ENCODE measurements at places on chromosomes 7 and 10.
A peak's percentile ranks its signal among the peaks of the same experiment; 100 is the strongest.

DNA sequence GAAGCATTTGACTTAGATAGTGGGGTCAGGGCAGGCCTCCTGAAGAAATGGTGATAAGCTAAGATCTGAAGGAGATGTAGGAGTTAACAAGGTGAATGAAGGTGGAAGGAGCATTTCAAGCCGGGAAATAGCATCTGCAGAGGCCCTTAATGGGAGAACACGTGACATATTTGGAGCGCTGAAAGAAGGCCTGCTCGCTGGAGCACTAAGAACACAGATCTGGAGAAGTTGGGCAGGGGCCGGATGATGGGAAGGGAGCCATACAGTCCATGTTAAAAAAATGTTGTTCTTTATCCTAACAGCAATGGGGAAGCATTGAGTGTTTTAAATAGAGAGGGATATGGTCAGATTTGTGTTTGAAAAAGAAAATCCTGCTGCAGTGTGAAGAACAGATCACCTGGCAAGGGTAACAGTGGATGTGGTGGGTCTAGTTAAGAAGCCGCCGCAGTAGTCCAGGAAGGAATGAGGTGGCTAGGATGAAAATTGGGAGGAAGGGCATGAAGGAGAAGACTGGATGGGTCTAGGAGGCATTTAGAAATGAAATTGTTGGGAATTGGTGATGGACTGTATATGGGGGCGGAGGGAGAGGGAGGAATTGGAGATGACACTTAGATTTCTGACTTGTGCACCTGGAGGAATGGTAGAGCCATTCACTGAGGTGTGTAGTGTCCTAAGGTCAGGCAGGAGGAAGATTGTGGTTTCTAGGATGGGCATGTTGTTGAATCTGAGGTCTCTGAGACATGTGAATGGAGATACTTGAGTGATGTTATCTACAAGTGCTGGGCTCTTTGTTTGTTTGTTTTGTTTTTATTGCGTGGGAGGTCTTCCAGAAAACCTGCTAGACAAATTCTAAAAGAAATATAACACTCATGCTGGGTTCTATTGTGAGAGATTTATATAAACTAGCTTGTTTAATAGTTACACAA is 58.4 kb downstream of the MET start:
- peaks cover 2% of the 10 kb centered on the region for H3K27me3 ChIP-seq
- H3K4me3 ChIP-seq = no peak overlapping the region
- H3K27ac ChIP-seq = no peak overlapping the region
- no peak for DNase-seq

DNA sequence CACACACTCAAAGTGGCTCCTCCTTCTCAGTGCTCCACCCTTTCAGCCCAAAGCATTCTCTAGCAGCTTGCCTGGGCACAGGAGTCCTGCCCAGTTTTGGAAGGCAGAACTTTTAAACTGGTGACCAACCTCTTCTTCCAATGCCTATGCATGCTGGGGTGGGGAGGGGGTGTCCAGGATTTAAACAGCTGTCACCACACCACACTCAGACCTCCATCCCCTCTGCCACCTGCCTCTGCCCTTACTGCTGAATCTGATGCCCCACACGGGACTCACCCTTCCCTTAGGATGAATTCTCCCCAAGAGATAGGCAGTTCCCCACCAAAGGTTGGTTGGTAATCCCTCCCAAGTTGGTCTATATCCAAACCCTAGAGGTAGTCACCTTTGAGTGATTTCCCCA is 50.2 kb downstream of the FRMPD2 start:
- H3K36me3 ChIP-seq = no peaks in the 10 kb centered on the region
- H3K4me1 ChIP-seq = no peaks in the 10 kb centered on the region

GRCh38 chr7:100827330-100828226 is at the start of gene EPHB4:
Gene EPHB4 (minus strand): TSS chr7:100827523. CDS start chr7:100827030, 493 bp downstream.
- H3K4me3 ChIP-seq = peak within 1 kb of the TSS; percentile 70
- H3K27ac ChIP-seq = peak within 1 kb of the TSS; percentile 3
- no peaks in the 10 kb centered on the region for H3K36me3 ChIP-seq
- H3K4me1 ChIP-seq = no peaks in the 10 kb centered on the region
- no peaks in the 10 kb centered on the region for H3K27me3 ChIP-seq

- H3K4me1 ChIP-seq = no peaks in the 10 kb centered on the region
- no peaks in the 10 kb centered on the region for H3K27me3 ChIP-seq
- no peak overlapping the region for H3K27ac ChIP-seq
- H3K4me3 ChIP-seq = no peak overlapping the region
Observed at GRCh38 chr7:123692471-123692877, 36.8 kb downstream of the LMOD2 start.

GRCh38 chr10:74419958-74420375 is 268.9 kb downstream of the ADK start:
- H3K27ac ChIP-seq = no peak overlapping the region
- H3K4me1 ChIP-seq = no peaks in the 10 kb centered on the region
- no peaks in the 10 kb centered on the region for H3K27me3 ChIP-seq
- DNase-seq = peak; percentile 4

GRCh38 chr7:142669074-142669654 is 80.1 kb upstream of the PRSS1 start:
- no peaks in the 10 kb centered on the region for H3K36me3 ChIP-seq
- H3K27me3 ChIP-seq = no peaks in the 10 kb centered on the region
- no peak overlapping the region for H3K27ac ChIP-seq
- peak; percentile 26 for DNase-seq
- no peaks in the 10 kb centered on the region for H3K4me1 ChIP-seq
- no peak overlapping the region for H3K4me3 ChIP-seq

DNA sequence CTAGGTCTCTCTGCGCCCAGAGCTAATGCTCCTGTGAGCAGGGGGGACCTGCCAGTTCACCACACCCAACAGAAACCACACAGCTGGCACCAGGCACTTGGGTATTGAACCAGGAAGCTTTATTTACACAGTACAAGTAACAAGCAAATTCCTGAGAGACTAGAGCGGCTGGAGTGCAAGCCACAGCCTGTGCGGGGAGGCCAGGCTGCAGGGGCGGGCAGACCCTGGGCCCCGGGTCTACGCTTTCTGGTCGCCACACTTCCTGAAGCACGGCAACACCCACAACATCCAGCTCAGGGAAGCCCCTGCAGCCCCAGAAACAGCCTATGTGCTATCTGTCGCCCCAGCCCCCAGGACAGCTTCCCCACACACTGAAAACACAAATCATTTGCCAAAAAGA is 125.0 kb downstream of the FAM53B start:
- H3K4me3 ChIP-seq = no peak overlapping the region
- peaks cover 7% of the 10 kb centered on the region for H3K36me3 ChIP-seq
- peak overlapping the region; percentile 41 for H3K27ac ChIP-seq
- no peak for DNase-seq
- no peaks in the 10 kb centered on the region for H3K27me3 ChIP-seq

- H3K27ac ChIP-seq = no peak overlapping the region
- no peak for DNase-seq
- H3K4me1 ChIP-seq = no peaks in the 10 kb centered on the region
- no peak overlapping the region for H3K4me3 ChIP-seq
Observed at GRCh38 chr7:134587750-134588149, 38.8 kb downstream of the AKR1B15 start.

- H3K36me3 ChIP-seq = no peaks in the 10 kb centered on the region
- DNase-seq = no peak
- H3K27me3 ChIP-seq = no peaks in the 10 kb centered on the region
- no peaks in the 10 kb centered on the region for H3K4me1 ChIP-seq
- no peak overlapping the region for H3K4me3 ChIP-seq
Observed at GRCh38 chr7:139511315-139511714, 12.2 kb upstream of the CLEC2L start.

DNA sequence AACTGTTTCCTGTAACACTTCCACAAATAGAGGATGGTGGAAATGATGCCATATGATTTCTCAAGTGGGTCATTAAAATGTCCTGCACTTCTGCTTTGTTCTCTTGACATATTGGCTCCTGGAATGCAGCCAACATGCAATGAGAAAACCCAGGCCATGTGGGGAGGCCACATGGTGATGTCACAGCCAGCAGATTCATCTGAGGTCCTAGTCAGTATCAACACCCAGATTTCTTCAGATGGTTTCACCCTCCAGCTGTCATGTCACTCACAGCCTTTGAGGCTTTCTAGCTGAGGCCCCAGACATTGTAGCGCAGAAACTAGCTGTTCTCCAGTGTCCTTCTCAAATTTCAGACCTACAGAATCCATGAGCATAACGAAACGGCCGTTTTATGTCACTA is 102.3 kb upstream of the NUPR2 start:
- no peak for DNase-seq
- no peak overlapping the region for H3K27ac ChIP-seq
- H3K4me1 ChIP-seq = no peaks in the 10 kb centered on the region
- no peak overlapping the region for H3K4me3 ChIP-seq

GRCh38 chr7:17944720-17945119 is 4.4 kb upstream of the SNX13 start:
- H3K27ac ChIP-seq = no peak overlapping the region
- H3K4me3 ChIP-seq = no peak overlapping the region
- H3K4me1 ChIP-seq = no peaks in the 10 kb centered on the region
- no peaks in the 10 kb centered on the region for H3K36me3 ChIP-seq

DNA sequence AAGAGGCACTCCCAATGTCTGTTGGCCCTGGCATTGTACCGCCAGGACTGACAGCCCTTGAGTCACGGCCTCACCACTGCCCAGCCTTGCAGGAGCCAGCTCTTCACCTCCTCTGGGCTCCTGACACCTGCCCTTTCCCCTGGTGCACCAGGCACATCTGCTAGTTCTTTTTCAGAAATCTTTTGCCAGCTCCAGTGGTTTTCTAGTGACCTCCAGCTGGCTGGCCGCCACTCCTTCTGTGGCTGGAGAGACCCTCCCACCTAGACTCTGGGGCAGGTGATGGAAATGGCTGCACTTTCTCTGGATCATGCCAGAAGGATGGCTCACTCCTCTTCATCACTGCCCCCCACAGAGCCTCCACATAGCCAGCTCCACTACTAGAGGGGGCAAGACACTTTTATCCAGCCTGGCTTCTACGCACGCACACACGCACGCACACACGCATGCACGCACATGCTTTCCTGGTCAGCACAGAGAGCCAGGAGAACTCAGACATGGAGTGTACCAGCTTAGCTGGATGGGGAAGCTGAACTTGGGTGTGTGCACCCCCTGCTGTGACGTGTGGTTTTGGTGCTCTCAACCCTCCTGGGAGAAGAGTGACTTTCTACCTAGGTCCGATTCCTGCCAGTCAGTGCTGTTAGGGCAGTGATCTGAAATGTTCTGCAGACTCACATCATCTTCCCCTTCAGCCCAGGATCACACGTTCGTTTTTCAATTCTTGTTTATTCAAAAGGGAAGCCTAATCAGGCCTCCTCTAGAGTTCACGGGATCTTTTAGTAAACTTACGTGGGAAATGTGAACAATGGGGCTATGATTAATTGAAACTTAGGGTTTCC is 222.0 kb downstream of the PRPF18 start:
- no peak overlapping the region for H3K27ac ChIP-seq
- H3K36me3 ChIP-seq = no peaks in the 10 kb centered on the region
- H3K4me1 ChIP-seq = no peaks in the 10 kb centered on the region
- no peak overlapping the region for H3K4me3 ChIP-seq
- H3K27me3 ChIP-seq = no peaks in the 10 kb centered on the region

GRCh38 chr10:124291001-124291701 is 127.6 kb downstream of the OAT start:
- DNase-seq = no peak
- no peaks in the 10 kb centered on the region for H3K4me1 ChIP-seq
- H3K4me3 ChIP-seq = no peak overlapping the region
- H3K27me3 ChIP-seq = no peaks in the 10 kb centered on the region

Data from small intestine (tissue), 16 donors.